ENCODE measurements at places on chromosomes 16 and 17. TPM values are rescaled to one million over a fixed set of nuclear protein-coding genes. Genes with fewer than 3 reads are reported as not detected.
A peak's percentile ranks its signal among the peaks of the same experiment; 100 is the strongest.

DNA sequence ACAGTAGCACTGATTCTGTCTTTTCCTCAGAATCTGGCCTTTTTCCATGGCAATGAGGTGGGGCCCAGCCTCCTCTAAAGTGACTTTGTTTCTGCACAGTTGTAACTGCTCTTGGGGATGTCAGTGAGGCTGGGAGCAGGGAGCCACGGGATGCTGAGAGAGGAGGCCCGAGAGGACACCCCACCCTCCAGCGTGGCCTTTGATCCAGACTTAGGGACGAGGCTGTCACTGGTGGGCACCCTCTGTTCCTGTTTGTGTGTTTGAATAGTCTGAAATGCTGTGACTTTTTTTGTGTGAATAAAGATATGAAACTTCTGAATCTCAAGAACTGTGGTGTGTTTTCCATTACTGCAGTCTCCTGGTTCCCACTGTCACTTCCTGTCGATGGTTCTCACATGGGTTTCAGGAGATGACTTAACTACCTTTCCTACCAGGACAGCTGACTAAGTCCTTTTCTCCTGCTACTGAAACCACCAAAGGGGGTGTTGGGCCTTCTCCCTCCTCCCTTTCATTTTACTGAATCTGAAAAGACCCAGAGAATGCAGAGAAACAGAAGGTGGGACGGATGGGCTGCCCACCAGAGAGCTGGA is 18.6 kb downstream of the KCTD2 start:
- DNase-seq, result no peak

DNA sequence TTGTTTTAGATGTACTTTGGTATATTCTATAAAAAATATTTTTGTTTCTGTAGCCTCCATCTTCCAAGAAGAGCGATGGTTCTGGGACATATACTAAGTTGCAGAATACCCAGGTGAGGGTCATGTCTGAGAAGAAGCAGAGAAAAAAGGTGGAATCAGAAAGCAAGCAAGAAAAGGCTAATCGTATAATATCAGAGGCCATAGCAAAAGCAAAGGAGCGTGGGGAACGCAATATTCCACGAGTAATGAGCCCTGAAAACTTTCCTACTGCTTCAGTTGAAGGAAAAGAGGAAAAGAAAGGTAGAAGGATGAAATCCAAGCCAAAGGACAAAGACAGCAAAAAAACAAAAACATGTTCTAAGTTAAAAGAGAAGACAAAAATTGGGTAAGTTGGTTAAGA is 154.6 kb downstream of the CHD9 start:
- no peak for DNase-seq

GRCh38 chr17:40329839-40330794 is 21.1 kb downstream of the RARA start:
- peak; percentile 70 for DNase-seq

- no peak for DNase-seq
Measured at GRCh38 chr17:78729641-78730040, 52.4 kb downstream of the CYTH1 start.

DNA sequence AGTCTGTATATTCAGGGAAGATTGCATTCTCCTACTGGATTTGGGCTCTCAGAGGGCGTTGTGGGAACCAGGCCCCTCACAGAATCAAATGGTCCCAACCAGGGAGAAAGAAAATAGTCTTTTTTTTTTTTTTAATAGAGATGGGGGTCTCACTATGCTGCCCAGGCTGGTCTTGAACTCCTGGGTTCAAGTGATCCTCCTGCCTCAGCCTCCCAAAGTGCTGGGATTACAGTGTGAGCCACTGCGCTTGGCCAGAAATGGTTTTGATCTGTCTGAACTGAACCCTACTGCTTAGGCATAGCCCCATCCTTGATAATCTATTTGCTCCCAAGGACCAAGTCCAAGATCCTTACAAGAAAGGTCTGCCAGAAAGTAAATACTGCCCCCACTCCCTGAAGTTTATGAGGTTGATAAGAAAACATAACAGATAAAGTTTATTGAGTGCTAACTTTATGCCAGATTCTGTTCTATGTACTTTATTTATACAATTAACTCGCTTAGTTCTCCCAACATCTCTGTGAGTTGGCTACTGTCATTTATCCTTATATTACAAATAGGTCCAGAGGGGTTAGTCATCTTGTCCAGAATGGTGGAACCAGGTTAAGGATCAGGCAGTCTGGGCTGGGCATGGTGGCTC is 13.5 kb downstream of the G6PC1 start:
- DNase-seq, result no peak

DNA sequence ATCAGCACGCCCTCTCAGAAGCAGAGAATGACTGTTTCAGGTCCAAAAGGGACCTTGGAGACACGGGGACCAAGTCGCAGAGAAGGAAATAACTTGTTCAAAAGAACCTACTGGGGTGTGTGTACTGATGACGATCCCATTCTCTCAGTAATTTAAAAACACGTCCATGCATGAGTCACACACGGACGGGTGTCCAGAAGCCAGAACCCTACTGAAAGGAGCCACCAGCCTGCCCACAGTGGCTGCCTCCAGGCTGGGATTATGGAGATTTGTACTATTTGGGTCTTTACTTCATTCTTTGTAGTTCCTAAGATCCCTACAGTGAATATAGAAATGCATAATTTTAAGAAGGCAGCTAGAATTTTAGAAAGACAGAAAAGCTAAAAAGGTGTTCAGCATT is 27.8 kb downstream of the TMEM204 start:
- DNase-seq, result no peak

DNA sequence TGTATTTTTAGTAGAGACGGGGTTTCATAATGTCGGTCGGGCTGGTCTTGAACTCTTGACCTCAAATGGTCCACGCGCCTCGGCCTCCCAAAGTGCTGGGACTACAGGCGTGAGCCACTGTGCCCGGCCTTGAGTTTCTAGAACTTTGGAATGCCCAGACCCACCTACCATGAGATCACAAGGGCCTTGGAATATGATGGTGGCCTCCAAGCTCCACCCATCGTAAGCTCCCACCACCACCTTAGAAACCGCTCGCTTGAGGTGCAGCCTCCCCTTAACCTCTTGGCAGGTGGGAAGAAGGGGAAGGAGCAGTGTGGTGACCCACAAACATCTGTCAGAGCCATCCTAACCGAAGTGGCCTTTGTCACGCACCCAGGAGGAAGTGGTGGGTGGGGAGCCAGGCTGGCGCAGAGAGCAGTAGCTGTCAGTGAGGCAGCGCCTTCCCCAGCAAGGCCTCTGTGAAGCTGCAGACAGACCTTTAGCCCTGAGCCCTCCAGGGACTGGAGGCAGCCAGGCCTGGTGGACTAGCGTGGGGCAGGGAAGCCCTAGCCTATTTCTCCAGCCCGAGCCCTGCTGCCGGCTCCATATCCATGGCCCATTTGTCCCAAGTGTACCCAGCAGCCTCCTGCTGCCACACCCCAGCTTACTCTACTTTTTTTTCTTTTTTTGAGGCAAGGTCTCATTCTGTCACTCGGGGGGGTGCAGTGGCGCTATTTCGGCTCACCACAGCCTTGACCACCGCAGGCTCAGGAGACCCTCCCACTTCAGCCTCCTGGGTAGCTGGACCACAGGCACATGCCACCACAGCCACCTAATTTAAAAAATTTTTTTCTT is 13.1 kb upstream of the SEPHS2 start:
- peak; percentile 65 for DNase-seq

DNA sequence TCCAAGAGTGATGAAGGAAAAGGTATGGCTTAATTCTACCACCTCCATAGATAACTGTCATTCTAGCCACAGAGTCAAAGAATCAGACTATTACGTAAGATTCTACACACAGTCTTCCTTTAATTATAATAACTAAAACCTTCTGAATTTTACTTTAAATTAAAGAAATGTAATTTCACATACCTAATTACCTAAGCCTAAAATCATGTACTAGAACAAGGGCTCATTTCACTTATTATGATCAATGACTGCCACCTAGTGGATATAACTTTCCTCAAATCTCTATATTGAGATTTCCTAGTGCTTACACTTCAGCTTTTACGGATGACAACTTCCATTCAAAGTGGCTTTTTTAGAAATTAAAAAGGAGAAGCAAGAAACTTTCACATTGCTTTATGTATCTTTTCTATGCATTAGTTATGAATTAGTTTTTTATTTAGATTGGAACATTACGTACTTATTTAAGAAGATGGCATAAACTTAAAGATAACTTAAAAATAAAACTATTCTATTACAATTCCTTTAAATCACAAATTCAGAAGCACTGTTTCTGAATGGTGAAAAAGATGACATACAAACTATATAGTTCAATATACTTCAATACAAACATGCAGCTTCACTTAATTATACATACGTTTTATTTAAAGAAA is 18.2 kb upstream of the ABCA10 start:
- DNase-seq, result no peak

- no peak for DNase-seq
Measured at GRCh38 chr17:56373981-56374833, 219.3 kb upstream of the NOG start.

- DNase-seq, result no peak
Measured at GRCh38 chr16:6725634-6726331, 606.9 kb upstream of the RBFOX1 start.

GRCh38 chr17:70563281-70563820 is 394.0 kb downstream of the KCNJ2 start:
- DNase-seq, result no peak

- DNase-seq, result no peak
Measured at GRCh38 chr16:75647112-75647491, 363 bp downstream of the KARS1 start.

GRCh38 chr17:74524653-74525464 is 6.4 kb downstream of the CD300LB start:
- no peak for DNase-seq

DNA sequence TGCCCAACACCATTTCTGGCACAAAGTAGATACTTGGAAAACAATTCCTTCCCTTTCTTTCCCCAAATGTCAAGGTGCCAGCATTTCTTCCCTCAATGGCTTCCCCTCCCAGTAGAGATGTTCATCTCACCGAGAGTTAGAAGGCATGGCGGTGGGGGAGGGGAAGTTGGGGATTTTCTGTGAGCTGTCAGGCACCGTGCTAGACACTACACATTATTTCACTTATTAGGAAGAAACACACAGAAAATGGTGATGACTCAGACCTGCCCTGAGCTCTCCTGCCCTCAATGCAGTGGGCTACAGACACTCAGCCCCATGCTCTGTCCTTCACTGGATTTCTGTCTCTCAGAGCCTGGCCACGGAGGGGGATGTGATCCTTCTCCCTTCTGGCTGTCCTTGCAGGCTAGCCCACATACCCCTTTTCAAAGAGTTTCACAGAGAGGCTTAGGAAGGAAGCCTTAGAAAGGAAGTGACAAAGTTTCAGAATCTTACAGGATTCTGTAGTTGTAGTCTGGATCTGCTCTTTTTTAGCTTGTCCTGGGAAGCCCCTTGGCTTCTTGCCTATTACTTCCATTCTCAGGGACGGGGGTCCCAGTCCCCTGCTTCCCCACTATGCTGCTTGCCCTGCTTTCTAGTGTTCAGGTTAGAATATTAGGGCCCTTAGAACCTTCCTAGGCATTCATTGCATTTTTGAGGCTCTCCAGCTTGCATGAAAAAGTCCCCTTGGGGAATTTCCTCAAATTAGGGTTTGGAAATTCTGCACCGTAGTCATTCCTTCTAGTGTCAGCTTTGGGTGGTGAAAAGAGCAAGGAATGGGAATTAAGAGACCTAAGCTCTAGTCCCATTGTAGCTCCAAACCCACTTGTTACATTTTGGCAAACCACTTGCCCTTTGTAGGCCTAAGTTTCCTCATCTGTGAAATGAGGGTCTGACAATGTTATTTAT is 12.2 kb upstream of the CCL5 start:
- no peak for DNase-seq

DNA sequence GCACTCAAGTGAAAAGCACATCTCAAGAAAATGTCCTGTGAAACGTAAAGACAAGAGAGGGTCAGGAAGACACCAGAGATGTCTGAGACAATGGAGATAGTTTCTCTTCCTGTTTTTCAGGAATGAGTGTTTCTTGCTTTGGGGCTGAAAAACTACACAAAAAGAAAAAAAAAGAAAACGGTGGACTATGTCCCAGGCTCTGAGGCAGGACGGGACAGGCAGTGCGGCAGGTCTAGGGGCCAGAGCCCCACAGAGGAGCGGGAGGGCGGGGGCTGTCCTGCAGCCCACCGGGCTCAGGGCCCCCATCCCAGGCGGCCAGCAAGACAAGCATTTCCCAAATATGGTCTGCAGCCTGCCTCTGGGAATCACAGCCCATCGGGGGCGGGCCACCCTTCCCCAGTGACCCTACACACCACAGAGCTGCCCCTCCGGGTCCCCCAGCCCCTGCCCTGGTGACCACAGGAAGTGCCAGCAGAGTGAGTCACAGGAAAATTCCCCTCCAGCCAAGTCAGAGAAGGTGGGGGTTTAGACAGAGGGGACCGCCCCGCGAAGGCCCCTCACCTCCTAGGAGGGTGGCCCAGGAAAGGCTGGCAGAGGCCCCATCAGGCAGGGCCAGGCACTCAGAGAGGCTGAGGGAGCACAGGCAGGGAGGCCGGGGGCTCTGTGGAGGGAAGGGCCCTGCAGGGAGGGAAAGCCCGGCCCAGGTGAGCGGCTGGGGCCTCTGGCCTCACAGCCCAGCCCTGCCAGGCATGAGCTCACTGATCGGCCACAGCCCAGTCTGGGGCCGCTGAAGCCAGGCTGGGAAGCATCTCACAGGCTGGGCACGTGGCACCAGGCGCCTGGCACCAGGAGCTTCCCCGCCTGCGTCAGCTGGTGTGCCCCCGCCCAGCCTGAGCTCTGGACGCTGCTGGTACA is 6.3 kb downstream of the BCAR1 start:
- DNase-seq, result peak; percentile 87

- DNase-seq, result peak; percentile 86
Measured at GRCh38 chr16:10922328-10923145, 19.7 kb downstream of the DEXI start.

DNA sequence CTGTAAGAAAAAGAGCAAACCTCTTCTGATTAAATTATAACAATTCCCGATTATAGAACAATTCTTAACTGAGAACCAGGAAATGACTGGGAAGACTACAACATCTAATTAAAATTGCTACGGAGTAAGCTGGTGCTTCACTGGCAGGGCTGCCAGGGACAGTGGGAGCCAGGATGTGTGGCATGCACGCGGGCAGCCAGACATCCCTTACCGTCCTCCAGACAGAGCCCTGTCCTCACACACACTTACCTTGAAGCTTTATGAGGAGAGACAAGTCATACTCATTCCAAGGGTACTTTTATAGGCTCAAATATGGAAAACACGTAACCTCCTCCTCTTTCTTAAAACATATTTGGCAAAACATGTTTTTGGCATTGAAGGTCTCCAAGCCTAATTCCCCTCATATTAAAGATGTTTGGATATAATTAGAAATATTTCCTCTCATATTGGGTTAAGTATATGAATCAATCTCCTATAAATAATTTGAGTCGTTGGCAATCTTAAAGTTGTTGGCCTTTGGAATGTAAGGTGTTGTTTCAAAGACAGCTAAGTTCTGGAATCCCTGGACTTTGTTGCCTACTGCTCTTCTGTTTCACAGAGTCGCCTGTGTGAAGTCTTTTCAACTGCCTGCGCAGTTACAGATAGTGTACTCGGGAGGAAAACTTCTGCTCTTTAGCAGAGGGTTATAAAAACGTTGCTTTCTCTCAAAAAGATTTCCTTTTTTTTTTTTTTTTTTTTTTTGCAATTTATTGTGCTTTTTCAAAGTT is at the start of gene MYH1:
Gene MYH1 (minus strand): TSS at position 272 of the 767 bp plus-strand sequence. CDS start 1,900 bp downstream, outside the sequence.
- DNase-seq, result no peak

ANKFN1 gene
- not detected for total RNA-seq

NECAB2 gene
- 0.28 TPM for total RNA-seq

TNFSF13 gene
- 14.6 TPM for total RNA-seq

Data from right cardiac atrium (tissue), 5 donors.